Hematopoietic multipotent progenitor cell treated with erythropoietin and hydrocortisone succinate and interleukin-3 and kit ligand, for 6 days (in vitro differentiated cells): ENCODE measurements at places on chromosomes 12 and 14.

GRCh38 chr14:101367421-101368261 is 193.7 kb upstream of the DIO3 start:
- DNase-seq: no peak

- peak; percentile 80 for DNase-seq
Measured at GRCh38 chr12:1796515-1797010, 23.8 kb upstream of the LRTM2 start.

DNA sequence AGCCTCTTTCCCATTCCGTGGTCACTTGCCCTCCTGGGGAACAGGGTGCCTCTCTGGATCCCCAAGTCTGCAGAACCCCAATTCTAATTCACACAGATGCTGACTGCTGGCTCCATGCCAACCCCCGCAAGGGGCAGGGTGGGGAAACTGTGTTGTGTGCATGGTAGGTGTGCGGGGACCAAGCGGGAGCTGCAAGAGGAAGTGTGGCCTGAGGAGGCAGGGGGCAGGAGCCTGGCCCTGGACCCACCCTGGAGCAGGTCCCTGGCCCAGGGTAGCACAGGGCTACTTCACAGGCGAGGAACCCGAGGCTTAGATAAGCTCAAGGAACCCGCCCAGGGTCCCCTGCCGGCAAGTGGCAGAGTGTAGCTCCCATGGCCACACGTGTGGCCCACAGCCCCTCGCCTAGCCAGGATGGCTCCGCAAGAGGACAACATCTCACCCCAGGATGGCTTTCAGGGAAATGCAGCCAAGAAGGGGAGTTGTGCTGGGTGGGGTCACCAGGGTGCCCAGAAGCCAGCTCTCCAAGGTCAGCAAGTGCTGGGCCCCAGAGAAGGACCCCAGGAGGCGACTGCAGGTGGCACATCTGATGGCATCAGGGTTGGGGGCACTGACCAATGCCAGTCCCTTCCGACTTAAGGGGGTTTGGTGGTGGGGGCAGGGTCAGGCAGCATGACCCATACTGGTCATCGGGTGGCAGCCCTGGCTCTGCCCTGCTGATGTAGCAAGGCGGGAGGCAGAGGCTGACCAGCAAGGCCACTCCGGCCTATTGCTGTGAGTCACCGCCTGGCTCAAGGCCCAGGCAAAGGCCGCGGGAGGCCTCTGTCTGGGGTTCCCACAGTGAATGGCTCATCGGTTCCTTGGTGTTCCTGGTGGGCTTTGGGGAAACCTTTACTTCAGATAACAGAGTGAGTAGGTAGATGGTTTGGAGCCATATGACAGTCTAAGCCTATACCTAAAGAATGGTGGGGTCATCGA is 37.3 kb upstream of the EML1 start:
- no peak for DNase-seq

GRCh38 chr14:61065656-61066055 is 84.6 kb downstream of the SLC38A6 start:
- no peak for DNase-seq

GRCh38 chr12:116687888-116688287 is 50.0 kb downstream of the SPRING1 start:
- DNase-seq: peak; percentile 69

GRCh38 chr14:31113794-31114193 is 87.6 kb upstream of the STRN3 start:
- no peak for DNase-seq

- DNase-seq: no peak
Measured at GRCh38 chr12:15446807-15447206, 124.5 kb downstream of the PTPRO start.

DNA sequence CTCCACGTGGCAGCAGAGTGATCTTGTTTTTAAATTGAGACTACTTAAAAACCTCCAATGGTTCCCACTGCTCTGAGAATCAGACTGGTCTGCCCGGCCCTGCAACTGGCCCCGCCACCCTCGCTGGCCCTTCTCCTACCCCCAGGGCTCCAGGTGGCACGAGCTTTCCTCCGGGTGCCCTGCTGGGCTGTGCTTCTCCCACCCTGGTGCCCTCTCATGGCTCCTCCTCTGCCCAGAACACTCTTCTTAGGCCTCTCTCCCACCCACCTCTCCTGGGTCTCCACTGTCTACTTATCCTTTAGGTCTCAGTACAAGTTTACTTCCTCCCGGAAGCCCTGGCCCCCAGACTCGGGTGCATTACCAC is 26.5 kb downstream of the CCDC92 start:
- no peak for DNase-seq

DNA sequence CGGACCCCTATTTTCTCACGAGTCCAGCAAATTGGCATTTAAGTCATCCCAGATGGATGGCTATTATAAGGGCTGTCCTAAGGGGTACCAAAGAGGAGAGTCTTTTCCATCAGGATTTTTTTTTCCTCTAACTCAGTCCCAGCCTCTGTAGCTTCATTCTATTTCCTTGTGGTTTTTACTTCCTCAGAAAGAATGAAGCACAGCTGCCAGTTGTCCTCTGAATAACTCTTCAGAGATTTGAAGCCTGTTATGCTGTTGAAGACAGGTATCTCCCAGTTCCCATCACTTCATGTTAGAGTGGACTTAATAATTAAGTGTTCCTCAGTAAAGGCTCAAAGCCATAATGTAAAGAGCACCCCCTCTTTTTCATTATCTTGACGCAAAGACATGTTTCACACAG is 48.5 kb upstream of the HOXC13 start:
- no peak for DNase-seq

DNA sequence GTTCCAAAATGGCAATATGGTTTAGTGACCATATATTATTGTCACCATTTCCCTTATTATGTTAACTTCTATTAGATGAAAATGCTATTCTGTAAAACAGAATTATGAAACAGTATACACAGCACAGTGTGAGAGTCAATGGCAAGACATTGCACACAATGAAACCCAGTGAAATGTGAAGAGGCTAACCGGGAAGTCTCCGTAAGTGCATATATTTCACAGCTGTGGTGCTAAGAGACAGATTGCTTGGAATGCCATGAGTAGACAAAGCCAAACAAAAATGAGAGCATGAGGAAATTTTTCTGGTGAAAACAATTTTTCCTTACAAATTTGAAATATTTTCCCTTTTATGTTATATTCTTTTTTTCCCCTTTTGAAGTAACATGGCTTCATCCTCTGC is 49.4 kb downstream of the DYRK2 start:
- no peak for DNase-seq

- DNase-seq: no peak
Measured at GRCh38 chr12:83461336-83461935, 774.7 kb downstream of the TMTC2 start.

- no peak for DNase-seq
Measured at GRCh38 chr12:92866418-92866817, 62.7 kb downstream of the EEA1 start.

DNA sequence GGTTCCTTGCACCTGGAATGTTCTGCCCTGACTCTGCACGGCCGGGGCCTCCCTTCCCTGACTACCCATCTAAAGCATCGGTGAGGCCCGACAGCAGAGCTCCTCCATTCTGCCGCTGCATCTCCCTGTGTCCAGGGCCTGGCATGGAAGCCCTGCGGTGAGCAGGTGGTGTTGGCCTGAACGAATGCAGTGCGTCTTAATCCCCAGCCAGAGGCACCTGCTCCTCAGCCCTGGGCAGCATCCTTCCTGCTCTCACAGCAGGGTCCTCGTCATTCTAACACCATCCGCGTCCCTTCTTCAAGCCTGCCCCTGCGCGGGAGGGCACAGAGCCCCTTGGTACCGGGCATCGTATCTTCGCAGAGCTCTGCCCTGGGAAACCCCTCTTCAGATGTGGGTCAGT is 15.4 kb downstream of the BEGAIN start:
- DNase-seq: no peak

DNA sequence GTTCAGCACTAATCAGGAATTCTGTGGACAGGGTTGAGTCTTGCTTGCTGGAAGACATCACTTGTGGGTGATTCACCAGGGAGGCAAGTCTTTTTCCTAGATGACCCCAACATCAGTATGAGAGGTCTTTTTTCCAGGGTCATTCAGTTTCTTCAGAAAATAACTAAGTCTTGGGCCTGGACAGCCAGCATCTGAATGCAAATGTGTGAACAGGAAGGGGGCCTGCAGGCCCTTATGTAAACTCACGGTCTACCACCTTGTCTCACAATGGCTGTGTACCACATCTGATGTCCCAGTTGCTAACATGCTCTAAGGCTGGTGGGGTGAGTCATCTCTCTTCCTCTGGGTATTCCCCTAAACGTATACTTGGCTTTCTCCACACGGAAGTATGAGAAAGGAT is 79.2 kb downstream of the HECTD4 start:
- peak; percentile 22 for DNase-seq

GRCh38 chr14:90406384-90406798 is 9.6 kb downstream of the CALM1 start:
- no peak for DNase-seq
